ENCODE measurements at places on chromosomes 12 and 14.
A peak's percentile ranks its signal among the peaks of the same experiment; 100 is the strongest.

DNA sequence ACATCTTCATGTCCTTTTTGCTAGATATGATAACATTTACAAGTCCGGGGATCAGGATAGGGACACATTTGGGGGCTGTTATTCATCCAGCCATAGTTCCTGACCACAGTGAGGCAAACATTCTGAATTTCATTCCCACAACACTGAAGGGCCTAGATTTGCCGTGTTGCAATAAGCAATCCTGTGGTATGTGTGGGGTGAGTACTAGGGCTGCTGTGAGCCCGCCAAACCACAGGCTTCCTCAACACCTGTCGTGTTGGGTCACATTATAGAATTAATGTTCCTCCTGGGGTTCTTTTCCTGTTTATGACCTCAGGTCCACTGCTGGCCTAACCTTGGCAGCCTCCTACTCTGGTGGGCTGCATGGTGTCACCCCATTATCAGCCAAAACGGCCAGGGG lies 119.2 kb downstream of the TBC1D30 start:
- DNase-seq: no peak

GRCh38 chr12:91913651-91914050 lies 232.0 kb downstream of the BTG1 start:
- DNase-seq: no peak

DNA sequence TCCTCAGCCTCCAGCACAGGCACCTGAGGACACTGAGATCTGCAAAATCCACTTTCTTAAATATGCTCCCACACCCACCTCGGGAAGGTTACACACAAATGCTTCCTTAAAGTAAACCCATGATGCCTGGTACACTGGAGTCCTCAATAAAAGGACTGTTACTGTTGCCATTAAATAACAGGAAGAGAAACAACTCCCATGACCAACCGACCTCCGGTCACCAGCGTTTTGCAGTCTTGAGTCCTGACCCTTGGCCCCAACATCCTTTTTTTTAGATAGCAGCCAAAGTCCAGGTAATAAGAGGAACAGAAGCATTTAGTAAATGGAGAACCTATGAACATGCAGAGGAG lies 42.4 kb downstream of the ITPK1 start:
- no peak for DNase-seq

GRCh38 chr12:8813572-8814357 lies 8.7 kb upstream of the A2ML1 start:
- peak; percentile 14 for DNase-seq

DNA sequence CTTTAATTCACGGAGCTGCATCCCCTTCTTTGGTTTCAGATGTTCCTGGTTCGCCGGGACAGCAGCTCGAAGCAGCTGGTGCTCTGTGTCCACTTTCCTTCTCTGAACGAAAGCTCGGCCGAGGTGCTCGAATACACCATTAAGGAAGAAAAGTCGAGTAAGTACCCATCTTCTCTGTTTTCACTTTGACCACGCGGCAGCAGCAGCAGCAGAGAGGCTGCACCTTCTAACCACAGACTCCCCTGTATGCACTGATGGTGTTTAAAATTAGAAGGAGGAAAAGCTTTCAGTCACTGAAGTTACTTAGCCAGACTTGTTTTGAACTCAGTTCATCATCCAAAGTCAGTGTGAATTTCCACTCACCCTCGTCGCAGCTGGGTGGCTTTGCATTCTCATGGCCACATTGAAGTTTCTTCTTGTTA lies 63.8 kb downstream of the RIN3 start:
- DNase-seq: no peak

DNA sequence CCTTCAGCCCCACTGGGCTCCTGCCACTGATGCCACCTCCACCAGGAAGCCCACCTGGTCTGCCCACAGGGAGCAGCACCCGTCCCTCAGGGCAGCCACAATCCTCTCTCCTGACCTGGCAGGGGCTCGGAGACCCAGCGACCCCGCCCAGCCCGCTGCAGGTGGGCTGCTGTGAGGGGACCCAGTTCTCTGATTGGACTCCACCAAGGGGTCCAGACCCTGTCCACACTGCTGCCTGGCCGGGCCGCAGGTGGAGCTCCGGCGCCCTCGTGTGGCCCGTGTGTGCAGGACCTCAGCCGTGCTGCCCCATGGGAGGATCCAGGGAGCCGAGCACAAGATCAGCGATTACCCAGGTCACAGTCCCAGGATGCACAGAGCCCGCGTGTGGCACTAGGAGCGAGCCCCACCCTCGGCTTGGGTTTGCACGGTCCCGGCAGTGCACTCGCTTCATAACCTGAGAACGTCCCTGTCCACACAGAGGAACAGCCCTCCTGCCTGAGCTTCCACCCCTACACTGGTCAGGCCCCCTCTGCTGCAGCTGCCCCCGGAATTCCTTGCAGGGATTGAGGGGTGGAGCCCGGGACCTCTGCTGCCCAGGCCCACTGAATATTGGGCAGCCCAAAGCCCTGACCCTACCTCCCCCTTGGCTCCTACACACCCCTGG lies 35.4 kb upstream of the TMEM179 start:
- peak; percentile 80 for DNase-seq

DNA sequence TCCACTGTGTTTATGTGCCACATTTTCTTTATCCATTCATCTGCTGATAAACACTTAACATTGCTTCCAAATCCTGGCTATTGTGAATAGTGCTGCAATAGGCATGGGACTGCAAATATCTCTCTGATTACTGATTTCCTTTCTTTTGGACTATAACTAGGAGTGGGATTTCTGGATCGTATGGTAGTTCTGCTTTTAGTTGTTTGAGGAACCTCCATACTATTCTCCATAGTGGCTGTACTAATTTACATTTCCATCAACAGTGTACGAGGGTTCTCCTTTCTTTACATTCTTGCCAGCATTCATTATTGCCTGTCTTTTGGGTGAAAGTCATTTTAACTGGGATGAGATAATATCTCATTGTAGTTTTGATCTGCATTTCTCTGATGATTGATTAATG lies 47.6 kb downstream of the TAOK3 start:
- no peak for DNase-seq

- no peak for DNase-seq
These were observed 23.1 kb upstream of the COL2A1 start for GRCh38 chr12:48027183-48028002.

GRCh38 chr14:102622262-102622885 lies 29.9 kb downstream of the RCOR1 start:
- no peak for DNase-seq

- DNase-seq: no peak
These were observed 379.8 kb downstream of the VRK1 start for GRCh38 chr14:97177016-97177415.

GRCh38 chr12:12507121-12507520 lies 55.5 kb downstream of the DUSP16 start:
- DNase-seq: no peak

GRCh38 chr14:66601932-66602578 lies 94.1 kb downstream of the GPHN start:
- no peak for DNase-seq

GRCh38 chr12:102059343-102059742 lies 2.4 kb downstream of the WASHC3 start:
- DNase-seq: peak; percentile 10

DNA sequence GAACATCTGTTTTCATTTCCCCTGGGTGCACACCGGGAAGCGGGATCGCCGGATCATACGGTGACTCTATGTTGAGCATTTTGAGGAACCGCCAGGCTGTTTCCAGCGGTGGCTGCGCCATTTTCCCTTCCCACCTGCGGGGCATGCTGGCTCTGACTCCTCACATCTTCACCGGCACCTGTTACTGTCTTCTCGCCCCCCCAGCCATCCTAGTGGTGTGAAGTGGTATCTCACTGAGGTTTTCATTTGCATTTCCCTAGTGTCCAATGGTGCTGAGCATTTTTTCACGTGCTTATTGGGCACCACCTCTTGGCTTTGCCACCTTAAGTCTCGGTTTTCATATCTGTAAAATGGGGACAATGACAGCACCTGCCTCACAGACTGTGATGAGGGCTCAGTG lies 44.1 kb upstream of the EML1 start:
- no peak for DNase-seq

DNA sequence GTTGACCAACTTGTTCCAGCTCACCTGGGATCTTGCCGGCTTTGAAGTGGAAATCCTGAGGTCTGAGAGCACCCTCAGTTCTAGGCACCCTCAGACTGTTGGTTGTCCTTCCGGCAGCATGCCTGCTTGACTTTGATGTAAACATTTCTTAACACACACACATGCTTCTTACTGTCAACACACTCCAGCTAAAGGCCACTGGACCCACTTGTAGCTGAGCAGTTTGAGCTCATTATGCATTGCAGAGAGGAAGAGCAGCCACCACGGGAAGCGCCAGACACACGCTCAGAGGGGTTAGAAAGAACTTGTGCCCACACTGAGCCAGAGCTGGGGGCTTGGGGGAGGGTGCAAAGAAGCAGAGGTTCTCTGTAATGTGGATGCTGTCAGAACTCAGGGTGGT lies 55.8 kb downstream of the TNFAIP2 start:
- DNase-seq: no peak

- no peak for DNase-seq
These were observed at the start of gene HRK for GRCh38 chr12:116881325-116881876. TSS of gene HRK (minus strand) at chr12:116881441. CDS start at chr12:116881307, 134 bp downstream.

DNA sequence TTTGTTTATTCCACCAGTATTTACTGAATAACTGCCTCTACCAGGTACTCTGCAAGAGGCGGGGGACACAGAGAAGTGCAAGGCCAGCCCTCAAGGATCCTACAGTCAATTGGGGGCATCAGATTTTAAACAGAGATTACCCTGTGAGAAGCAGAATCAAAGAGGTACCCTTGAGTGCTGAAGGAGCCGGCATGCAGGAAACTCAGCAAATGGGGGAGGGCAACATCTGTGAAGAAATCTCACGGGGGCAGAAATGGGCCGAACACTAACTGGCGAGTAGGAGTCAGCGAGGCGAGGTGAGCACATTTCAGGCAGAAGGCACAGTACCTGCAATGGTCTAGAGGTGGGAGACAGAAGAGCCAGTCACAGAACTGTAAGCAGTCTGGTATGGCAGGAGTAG lies 9.0 kb downstream of the GALNT6 start:
- DNase-seq: no peak

DNA sequence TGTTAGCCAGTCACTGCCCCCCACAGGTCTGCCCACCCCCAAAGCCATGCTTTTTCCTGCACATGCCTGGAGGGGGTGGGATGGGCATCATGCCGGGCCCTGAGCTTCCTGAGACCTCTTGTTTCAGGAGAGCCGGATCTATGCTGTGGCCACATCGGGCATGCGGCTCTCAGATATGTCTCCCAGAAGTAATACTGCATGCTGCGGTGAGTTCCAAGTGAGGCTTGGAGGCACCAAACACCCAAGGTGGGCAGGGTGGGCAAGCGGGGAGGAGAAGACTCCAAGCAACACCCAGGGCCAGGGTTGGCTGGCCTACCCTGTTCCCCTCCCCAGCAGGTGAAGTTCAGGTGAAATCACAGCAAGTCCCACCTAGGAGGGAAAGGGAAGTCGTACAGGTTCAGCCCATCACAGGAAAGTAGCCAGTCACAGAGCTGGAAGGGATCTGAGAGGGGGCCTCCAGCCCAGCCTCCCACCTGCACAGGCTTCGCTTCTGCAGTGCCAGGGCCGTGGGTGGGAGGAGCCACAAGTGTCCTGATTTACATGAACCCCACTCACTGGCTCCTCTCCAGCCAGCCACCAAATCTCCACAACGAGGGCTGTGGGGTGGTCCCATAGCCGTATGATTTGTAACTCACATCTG lies 30.9 kb downstream of the PIGH start:
- no peak for DNase-seq

- no peak for DNase-seq
These were observed 9.7 kb downstream of the SCARB1 start for GRCh38 chr12:124853781-124854636.

GRCh38 chr12:98221243-98221808 lies 294.1 kb upstream of the TMPO start:
- DNase-seq: no peak

GRCh38 chr12:14167005-14167628 lies 185.7 kb upstream of the GRIN2B start:
- peak; percentile 45 for DNase-seq

DNA sequence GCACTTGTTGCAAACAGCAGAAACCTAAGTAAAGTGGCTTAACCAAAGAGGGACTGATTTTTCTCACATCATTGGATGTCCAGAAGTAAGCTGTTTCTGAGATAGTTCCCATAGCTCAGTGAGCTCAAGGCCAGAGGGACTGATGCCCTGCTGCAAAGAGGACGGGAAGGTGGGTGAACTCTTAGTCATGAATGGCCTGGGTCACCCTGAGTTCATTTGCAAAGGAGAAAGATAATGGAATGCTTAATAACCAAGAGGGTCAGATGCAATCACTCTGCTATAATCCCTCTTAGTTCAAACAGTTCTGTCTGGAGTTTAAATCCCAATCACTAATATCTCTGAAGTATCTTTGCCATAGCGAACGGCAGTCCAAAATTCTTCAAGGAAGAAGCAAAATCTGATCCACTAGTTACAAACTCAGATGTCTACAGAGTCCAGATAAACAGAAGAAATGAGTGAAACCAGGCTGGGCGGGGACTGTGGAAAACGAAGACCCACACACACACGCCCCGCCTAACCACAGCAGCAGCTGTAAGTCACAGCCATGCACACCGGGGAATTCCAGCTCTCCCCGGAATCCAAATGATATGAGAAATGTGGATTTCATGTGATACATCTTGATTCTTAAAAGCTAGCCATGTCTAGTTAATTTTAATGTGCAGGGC lies 289.5 kb downstream of the TMEM132D start:
- DNase-seq: no peak

DNA sequence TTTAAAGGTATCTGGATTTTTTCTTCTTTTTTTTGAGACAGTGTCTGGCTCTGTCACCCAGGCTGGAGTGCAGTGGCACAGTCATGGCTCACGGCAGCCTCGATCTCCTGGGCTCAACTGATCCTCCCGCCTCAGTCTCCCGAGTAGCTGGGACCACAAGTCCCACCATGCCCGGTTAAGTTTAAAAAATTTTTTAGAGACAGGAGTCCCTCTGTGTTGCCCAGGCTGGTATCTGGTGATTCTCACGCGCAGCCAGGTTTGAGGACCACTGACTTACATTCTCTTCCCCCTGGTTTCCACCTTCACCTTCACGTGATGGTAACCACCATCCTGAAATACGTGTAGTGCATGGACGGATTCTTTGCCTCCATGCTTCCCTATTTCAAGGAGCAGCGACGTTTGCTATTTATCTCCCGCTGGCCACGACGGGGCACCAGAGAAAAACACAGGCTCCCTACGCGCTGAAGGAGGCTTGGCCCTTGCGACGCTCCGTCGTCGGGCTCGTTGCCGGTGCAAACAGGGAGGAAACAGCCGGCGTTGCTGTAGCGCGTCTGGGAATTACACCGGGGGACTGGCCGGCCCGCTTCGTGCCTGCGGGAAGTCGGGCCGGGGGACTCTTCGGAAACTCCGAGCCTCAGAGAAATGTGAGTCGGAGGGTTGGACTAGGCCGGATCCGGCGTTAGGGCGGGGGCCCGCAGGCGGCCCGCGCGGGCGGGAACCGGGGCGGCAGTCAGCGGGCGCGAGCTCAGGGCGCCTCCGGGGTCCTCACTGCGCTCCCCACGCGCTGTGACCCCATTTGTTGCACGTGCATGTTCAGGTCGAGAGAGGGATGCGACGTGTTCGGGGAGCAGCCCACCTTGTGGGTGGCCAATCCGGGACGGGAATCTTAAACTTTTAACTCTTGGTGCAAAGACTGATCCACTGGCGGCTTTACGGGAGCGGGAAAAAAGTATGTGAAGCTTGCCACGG lies at the start of gene TCHP:
Gene TCHP, plus strand, starts transcription at position 492 of the 969 bp plus-strand sequence. CDS start 2,753 bp downstream, outside the sequence.
- peak; percentile 90 for DNase-seq

- no peak for DNase-seq
These were observed 60.4 kb upstream of the ARID2 start for GRCh38 chr12:45669093-45669492.

Measured in K562 (cell line).